ENCODE measurements at places on chromosomes 3 and 15.

DNA sequence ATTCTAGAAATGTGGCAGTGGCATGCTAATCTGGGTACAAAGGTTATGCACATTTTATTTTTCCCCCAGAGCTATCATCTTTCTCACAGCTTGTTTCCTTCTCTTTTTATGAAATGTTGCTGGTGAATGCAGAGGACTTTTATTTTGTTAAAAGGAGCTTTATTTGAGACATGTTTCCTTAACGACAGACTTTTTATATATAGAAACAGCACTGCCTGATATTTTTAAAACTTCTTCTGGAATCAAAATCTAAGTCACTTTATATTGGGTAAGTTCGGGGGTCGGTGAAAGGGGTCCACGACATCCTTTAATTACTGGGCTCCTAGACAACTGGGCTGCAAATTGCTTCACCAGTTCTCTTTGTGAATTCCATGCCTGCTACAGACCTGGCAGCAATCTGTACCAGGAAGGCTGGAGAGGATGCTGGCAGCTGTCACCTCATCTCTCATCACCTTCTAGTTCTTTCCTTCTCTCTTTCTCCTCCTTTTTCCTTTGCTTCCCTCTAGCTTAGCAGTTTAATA lies 464.7 kb downstream of the PDCD6IP start:
- no peak for DNase-seq

- no peak for DNase-seq
Measured at GRCh38 chr3:30642849-30643361, 36.5 kb downstream of the TGFBR2 start.

GRCh38 chr3:188734395-188734794 lies 437.4 kb upstream of the TPRG1 start:
- DNase-seq: no peak

DNA sequence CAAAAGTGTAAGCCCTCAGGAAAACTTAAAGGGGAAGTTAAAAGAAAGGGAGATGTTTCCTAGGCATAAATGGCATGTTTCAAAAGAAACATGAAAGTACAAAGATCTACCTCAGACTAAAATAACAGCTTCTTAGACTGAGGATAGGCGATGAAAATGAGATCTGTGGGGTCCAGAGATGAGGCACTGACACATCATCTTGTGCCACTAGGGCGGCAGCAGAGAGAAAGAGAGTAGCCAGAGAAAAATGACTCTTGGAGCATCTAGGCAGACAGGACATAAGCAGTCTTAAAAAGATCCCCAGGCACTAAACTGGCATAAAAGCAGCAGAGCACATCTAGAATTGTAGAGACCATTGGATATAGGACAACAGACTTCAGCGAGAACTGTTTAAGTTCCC lies 42.5 kb upstream of the RFX7 start:
- no peak for DNase-seq

DNA sequence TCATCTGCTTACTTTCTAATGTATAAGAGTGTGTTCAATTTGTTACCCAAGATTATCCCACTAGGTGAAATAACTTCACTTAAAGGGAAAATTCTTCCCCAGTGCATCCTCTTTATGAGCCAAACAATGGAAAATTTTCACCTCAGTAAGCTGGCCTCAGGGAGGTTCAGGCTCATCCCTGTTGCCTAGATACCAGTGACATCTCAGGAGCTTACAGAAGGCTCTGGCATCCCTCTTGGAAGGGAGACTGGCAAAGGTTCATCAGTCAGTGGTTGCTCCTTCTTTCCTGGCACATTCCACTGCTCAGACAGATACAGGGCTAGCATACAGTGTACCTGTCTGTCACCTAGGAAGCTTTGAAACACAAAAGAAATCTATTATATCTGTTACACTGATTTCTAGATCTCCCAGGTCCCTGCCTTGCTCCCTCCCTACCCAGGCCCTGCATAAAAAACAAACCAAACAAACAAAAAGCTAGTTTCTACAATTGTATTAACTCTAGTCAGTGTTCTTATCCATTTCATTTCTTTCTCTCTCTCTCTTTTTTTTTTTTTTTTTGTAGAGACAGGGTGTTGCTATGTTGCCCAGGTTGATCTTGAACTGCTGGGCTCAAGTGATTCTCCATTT lies 1.7 kb downstream of the IP6K2 start:
- no peak for DNase-seq

DNA sequence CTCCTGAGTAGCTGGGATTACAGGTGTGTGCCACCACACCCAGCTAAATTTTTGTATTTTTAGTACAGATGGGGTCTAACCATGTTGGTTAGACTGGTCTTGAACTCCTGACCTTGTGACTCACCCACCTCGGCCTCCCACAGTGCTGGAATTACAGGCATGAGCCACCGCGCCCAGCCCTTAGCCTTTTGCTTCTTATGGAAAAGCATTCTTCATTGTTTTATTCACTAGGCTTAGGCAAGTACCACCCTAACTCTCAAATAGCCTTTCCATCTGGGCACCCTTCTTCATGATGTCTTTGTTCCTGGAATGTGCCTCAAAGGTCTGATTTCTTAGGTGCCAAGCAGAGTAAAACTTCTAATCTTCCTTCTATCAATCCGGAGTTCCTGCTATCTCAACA lies 641.8 kb downstream of the FHIT start:
- no peak for DNase-seq

GRCh38 chr3:64970634-64971033 lies 282.8 kb upstream of the ADAMTS9 start:
- no peak for DNase-seq

- peak; percentile 28 for DNase-seq
Measured at GRCh38 chr15:100131321-100132224, 210.2 kb downstream of the ADAMTS17 start.

GRCh38 chr3:15929944-15930571 lies 132.3 kb upstream of the ANKRD28 start:
- DNase-seq: no peak

- DNase-seq: no peak
Measured at GRCh38 chr15:100601617-100602063, 344 bp downstream of the LINS1 start.

DNA sequence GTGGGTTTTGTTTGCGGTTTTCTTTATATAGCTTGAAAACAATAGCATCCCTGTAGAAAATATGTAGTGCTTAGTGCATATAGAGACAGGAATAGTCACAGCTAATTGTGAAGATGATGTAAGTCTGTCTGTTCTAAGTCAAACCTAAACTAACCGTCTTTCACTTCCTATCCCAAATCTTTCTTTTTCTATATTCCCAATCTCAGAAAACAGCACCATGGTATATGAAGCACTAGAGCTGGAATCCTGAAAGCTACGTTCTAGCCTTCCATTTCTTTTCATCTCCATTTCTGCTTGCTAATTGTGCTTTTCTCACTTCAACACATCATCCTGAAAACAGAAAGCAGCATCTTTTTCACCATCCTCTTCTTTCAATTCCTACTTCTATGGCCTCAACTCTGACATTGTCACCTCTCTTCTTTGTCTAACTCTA lies 1235.5 kb downstream of the ROBO2 start:
- no peak for DNase-seq

- DNase-seq: peak; percentile 29
Measured at GRCh38 chr3:183268366-183268765, 15.3 kb downstream of the B3GNT5 start.

DNA sequence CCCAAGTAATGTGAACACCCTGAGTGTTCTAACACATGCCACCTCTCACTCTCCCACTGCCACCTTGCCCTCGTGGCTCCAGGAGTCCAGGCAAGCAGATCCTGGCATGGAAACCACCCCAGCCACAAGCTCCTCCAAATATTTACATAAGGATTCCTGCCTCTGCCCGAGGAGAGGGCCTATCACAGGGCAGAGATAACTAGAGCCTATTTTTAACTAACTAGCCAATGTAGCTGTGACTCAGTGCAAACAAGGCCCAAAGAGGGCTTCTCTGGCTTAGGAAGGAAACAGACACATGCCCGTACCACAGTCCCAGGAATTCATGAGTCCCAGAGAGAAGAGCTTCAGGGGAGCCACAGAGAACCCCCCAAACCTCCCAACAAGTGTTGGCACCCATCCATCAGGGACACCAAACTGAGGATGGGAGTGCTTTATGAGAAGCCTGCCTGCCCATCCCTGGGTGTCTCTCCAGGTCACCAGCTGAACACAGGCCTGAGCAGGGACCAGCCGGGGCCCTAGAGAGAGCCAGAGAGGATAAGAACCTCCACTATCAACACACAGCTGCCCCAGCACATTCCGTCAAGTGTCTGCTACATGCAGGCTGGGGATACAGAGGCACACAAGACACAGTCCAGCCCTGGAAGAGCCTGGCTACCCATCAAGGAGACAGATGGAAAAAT lies 9.2 kb downstream of the FYCO1 start:
- no peak for DNase-seq

DNA sequence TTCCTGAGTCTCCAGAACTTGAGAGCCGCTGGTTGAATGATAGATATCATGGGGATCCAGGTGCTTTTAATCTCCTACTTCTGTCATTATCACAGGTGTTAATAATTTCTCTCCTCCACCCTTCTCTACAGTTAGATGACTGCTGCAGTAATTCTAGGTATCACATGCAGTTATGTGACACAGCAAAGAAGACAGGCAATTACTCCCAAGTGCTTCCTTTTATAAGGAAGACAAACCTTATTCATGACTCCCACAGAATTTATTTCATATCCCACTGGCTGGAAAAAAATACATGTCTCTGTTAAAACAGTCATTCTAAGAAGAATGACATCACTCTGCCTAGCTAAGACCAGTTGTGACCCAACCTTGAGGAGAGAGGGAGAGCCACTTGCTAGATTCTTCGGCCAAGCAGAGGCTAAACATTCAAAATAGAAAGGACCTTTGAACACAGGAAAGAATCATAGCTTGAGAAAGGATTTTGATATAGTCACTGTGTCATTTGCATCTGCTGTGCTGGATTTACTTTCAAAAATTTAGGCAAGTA lies 500.6 kb downstream of the SI start:
- no peak for DNase-seq

DNA sequence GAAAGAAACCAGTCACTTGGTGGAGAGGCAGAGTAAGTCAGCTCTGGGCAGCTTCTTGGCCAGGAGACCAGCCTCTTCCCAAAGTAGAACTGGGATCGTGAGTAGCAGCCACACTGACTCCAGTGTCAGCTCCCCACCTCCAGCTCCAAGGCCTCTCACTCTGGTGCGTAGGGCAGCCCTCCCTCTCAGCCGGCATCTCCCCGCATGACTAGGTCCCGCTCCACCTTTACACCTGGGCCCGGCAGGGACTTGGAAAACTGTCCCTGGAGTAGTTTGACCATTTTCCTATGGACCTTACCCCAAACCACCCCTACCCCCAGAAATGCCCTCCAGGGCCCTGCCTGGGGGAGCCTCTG lies 3.3 kb downstream of the STRA6 start:
- DNase-seq: no peak

- DNase-seq: no peak
Measured at GRCh38 chr15:53324061-53324460, 435.4 kb downstream of the WDR72 start.

GRCh38 chr3:196124608-196125007 lies 42.7 kb upstream of the TFRC start:
- DNase-seq: no peak

GRCh38 chr3:53902711-53903110 lies 11.1 kb upstream of the SELENOK start:
- DNase-seq: no peak

DNA sequence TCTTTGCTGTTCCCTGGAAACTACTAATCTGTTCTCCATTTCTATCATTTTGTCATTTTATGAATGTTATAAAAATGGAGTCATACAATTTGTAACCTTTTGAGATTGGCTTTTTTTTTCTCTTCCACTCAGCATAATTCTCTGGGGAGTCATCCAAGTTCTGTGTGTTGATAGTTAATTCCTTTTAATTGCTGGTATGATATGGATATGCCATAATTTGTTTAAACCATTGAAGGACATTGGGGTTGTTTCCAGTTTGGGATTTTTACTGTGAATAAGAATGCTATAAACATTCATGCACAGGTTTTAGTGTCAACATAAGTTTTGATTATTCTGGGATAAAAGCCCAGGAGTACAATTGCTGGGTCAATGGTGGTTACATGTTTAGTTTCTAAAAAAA lies 279.4 kb downstream of the WNT5A start:
- DNase-seq: no peak

- DNase-seq: no peak
Measured at GRCh38 chr15:72289597-72290325, 17.4 kb upstream of the PARP6 start.

GRCh38 chr15:79406210-79406609 lies 25.9 kb upstream of the MINAR1 start:
- DNase-seq: no peak

DNA sequence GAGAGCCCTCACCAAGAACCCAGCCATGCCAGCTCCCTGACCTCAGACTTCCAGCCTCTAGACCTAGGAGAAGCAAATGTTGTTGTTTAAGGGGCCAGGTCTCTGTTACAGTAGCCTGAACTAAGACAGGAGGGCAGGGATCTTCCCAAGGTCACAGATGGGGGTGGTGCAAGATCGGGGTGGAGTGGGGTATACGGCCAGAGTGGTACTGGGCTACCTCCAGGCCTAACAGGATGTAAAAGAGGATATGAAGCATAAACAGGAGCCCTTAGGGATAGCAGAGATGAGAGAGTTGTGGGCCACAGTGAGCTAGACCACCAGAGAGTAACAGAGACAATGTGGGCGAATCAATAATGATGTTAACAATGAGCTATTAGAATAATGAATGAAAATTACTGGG lies 82.9 kb downstream of the TOP2B start:
- no peak for DNase-seq

DNA sequence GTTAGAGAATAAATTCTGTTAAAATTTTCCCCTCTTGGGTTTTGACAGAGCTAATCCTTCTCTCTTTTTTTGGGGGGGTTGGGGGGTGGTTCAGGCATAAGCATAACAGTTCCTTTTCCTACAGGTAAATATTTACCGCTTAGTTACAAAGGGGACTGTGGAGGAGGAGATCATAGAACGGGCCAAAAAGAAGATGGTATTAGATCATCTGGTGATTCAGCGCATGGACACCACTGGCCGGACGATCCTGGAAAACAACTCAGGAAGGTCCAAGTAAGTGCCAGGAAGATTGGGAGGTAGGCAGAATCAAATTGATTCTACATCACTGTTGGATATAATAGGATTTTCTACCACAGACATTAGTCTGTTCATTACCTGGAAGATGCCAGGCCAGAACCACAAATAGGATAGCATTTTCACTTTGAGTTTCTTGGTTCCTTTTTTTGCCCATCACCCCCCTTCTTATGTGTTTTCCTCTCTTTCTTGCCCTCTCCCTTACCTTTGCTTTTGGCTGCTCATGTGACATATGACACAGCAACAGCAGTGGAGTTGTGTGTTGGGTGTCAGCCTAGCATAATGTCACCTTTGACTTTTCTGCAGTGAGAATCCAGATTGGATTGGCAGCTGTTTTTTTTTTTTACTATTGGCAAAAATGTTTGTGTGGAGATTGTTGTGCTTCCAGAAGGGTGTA lies 79.0 kb downstream of the CHD2 start:
- DNase-seq: no peak

DNA sequence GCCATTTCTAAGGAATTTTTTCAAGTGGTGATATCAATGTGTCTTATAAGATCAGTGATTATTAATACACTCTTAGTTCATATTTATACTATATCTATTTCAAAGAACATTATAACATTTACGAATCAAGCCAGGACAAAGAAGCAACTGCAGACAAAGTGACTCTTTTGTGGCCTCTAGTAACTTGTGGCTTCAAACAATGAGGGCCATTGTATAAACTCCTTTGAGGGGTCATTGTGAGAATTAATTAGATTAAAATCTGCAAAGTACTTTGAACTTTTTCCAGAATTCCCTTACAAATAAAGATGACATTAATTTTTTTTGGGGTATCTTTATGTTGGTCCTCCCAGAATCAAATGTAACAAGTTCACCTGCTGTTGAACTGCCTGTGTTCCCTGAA lies 12.3 kb upstream of the SLC30A4 start:
- DNase-seq: no peak
